Heart right ventricle (tissue), 16 donors: ENCODE measurements at places on chromosomes 4 and X. TPM values are rescaled to one million over a fixed set of nuclear protein-coding genes. Genes with fewer than 3 reads are reported as not detected.

DNA sequence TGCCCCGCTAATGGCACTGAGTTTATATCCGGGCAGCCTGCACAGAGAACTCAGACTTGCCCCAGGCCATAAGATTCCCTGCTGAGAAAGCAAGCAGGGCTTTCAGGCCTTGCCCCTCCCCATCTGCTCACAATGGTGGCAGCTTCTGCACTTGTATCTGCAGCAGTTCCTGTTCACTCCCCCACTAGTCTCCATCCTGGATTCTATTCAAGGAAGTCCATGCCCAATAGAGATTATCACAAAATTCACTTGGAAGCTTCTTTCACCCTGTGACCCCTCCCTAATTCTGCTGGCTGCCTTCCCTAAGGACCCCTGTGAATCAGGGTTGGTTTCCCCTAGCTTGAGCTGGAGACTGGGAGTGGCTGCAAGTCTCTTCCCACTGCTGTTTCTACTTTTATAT lies 34.5 kb upstream of the UCP1 start:
- no peaks in the 10 kb centered on the region for H3K36me3 ChIP-seq
- H3K4me3 ChIP-seq, result no peak overlapping the region
- H3K27me3 ChIP-seq, result no peaks in the 10 kb centered on the region
- H3K4me1 ChIP-seq, result peaks cover 26% of the 10 kb centered on the region
- no peak for DNase-seq
- no peak overlapping the region for H3K27ac ChIP-seq

GRCh38 chr4:69458184-69458826 lies 37.4 kb downstream of the UGT2B4 start:
- no peak overlapping the region for H3K27ac ChIP-seq
- no peaks in the 10 kb centered on the region for H3K36me3 ChIP-seq
- no peaks in the 10 kb centered on the region for H3K4me1 ChIP-seq
- no peaks in the 10 kb centered on the region for H3K27me3 ChIP-seq
- no peak overlapping the region for H3K4me3 ChIP-seq

DNA sequence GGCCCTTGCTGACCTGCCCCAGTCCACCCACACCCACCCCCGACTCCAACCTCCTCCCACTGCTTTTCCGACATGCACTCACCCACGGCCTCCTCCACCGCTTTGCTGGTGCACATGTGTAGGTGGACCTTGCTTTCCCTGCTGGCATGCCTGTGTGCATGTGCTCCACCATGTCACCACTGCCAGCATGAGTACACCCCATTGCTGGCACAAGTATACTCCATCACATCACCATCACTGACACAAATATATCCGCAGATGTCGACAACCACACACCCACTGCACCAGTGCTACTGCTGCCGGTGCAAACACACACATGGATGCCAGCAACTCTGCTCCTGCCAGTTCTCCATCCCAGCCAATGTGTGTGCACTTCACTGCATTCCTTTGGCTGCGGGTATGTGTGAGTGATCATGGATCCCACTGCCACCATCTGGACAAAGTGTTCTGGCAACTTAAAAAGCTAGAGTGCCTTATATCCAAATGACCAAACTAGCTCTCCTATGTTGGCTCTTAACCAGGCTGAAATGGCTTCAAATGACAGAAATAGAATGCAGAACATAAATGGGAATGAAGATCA lies 1072.3 kb downstream of the RAPGEF2 start:
- H3K36me3 ChIP-seq, result no peaks in the 10 kb centered on the region
- no peaks in the 10 kb centered on the region for H3K27me3 ChIP-seq
- H3K4me1 ChIP-seq, result no peaks in the 10 kb centered on the region
- DNase-seq, result no peak

GRCh38 chr4:175281894-175282293 lies 363.7 kb downstream of the ADAM29 start:
- no peaks in the 10 kb centered on the region for H3K36me3 ChIP-seq
- H3K27ac ChIP-seq, result no peak overlapping the region
- no peaks in the 10 kb centered on the region for H3K27me3 ChIP-seq
- H3K4me1 ChIP-seq, result no peaks in the 10 kb centered on the region

- H3K4me3 ChIP-seq, result no peak overlapping the region
- H3K27me3 ChIP-seq, result no peaks in the 10 kb centered on the region
- no peak for DNase-seq
These were observed 204.8 kb downstream of the LDB2 start for GRCh38 chr4:16693641-16694040.

DNA sequence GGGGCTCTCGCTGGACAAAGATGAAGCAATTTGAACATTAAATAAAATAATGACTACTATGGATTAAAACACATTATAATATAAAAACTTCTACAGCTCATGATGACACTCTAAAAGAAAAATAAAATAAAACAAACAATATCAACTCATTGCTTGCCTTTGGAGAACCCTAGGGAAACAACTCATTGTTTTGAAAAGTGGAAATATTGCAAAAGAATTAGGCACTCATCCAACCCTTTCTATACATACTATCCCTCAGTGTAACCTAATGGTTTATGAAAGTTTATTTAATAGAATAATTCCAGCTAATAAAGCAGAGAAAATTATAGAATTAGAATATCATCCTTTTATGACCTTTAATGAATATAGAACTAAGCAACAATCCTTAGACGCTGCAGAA lies 718 bp downstream of the RAB40A start:
- H3K27ac ChIP-seq, result no peak overlapping the region
- no peak for DNase-seq
- H3K4me3 ChIP-seq, result no peak overlapping the region
- H3K4me1 ChIP-seq, result no peaks in the 10 kb centered on the region
- no peaks in the 10 kb centered on the region for H3K36me3 ChIP-seq

- H3K4me3 ChIP-seq, result peak overlapping the region; percentile 44
- H3K4me1 ChIP-seq, result peaks cover 19% of the 10 kb centered on the region
- peak; percentile 47 for DNase-seq
- H3K27ac ChIP-seq, result peak overlapping the region; percentile 72
These were observed 121.2 kb upstream of the PDLIM3 start for GRCh38 chr4:185656467-185656931.

GRCh38 chrX:120207009-120207605 lies 43.5 kb upstream of the ZBTB33 start:
- H3K36me3 ChIP-seq, result no peaks in the 10 kb centered on the region
- no peak overlapping the region for H3K4me3 ChIP-seq
- H3K27ac ChIP-seq, result no peak overlapping the region

DNA sequence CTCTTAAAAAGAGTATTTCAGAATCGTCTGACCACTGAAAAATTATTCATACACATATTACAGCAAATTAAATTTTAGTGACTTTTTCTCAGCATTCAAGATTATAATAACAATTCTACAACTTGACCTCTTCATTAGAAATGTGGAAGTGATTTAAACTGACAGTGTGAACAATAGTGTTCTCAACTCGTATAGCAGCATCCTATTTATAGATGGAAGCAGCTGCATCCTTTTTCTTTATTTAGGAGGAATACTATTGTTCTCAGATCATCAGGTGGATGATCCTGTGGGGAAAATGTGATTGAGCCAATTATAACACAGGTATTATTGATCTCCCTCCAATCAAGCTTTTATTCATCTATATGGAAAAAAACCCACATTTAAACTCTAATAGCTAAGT lies 56.7 kb downstream of the RAPGEF2 start:
- no peaks in the 10 kb centered on the region for H3K27me3 ChIP-seq
- H3K27ac ChIP-seq, result no peak overlapping the region
- no peak overlapping the region for H3K4me3 ChIP-seq

- H3K27ac ChIP-seq, result peak overlapping the region; percentile 73
- H3K4me3 ChIP-seq, result no peak overlapping the region
- peaks cover 22% of the 10 kb centered on the region for H3K4me1 ChIP-seq
- H3K36me3 ChIP-seq, result no peaks in the 10 kb centered on the region
- H3K27me3 ChIP-seq, result no peaks in the 10 kb centered on the region
- peak; percentile 64 for DNase-seq
These were observed 74.2 kb downstream of the LIMCH1 start for GRCh38 chr4:41611881-41612871.

DNA sequence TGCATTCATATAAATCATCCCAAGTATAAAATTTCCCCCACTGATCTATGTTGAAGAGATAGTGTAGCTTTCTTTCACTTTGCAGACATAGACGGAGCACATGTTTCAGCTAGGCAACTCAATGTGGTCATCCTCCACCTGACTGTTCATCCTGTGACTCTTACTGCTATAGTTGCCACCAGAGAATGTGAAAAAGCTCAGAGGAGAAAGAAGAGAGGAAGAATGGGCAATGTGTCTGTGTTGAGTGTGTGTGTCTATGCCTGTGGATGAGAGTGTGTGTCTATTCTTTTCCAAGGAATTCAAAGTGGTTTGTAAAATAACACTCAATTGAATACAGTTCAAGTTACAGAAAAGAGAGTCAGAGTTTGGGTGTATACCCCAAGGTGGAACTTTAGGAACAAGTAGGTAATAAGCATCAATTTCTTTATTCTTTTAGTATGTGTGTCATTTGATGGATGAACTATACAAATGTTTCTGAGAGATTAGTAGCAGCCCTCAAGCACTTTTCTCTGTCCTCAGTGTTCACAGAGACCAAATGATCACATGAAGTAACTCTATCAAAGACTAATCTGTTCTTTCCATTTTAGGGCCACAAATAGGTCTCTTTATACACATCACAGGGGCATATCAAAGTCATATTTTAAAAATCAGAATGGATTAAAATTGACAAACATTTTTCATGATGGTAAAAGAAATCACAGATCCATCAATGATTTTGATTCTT lies 2.3 kb downstream of the SNCA start:
- H3K27ac ChIP-seq, result no peak overlapping the region
- H3K4me1 ChIP-seq, result peaks cover 3% of the 10 kb centered on the region
- no peak for DNase-seq
- peaks cover 29% of the 10 kb centered on the region for H3K27me3 ChIP-seq
- no peak overlapping the region for H3K4me3 ChIP-seq

FGF13 gene
- 0.65 TPM for total RNA-seq

AFM gene
- total RNA-seq, result not detected

RPS6KA6 gene
- total RNA-seq, result 0.45 TPM

MTNR1A gene
- not detected for total RNA-seq

PAGE2 gene
- total RNA-seq, result not detected
